ENCODE measurements at places on chromosomes 7 and 10. TPM values are rescaled to one million over a fixed set of nuclear protein-coding genes. Genes with fewer than 3 reads are reported as not detected.

The ZSCAN25 gene
- total RNA-seq = 16.8 TPM

The TRPV6 gene
- total RNA-seq = not detected

The NOD1 gene
- total RNA-seq = 2.9 TPM

The PPP1R3A gene
- total RNA-seq = not detected

The CPA5 gene
- total RNA-seq = not detected

Measured in HepG2 (cell line).